KG1 (cell line): ENCODE measurements at places on chromosomes 5 and 9.
A peak's percentile ranks its signal among the peaks of the same experiment; 100 is the strongest.

DNA sequence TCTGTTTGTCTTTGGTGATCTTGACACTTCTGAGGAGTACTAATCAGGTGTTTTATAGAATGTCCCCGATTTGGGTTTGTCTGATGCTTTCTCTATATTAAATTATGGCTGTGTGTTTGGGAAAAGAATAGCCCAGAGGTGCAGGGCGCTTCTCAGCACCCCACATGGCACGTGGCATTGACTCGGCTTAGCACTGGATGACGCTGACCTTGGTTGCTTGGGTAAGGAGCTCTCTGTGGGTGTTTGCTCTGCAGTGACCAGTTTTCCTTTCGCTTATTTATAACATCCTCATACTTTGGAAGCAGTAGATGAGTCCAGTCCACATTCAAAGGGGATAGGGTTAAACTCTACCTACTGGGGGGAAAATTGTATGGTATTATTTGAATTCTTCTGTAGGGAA is 12.5 kb upstream of the FAM120AOS start:
- no peak for DNase-seq

GRCh38 chr9:83978992-83979811 is 813 bp downstream of the HNRNPK start:
- no peak for DNase-seq

DNA sequence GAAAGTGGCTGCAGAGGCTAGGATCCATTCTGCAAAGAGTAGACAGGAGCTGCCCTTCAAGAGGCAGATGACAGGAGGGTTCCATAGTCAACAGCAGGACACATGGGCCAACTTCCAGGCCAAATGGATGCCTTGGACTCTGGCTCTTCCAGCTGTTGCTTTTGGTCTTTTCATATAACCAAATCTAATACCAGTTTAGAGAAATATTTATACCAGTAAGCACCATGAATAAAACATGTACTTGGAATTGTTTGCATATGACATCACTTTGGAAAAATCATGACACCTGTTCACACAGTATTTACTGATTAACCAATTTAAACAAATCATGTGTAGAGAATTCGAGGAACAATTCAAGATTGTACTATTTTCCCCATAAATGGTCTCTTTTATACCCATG is 481.3 kb downstream of the DMRT2 start:
- no peak for DNase-seq

DNA sequence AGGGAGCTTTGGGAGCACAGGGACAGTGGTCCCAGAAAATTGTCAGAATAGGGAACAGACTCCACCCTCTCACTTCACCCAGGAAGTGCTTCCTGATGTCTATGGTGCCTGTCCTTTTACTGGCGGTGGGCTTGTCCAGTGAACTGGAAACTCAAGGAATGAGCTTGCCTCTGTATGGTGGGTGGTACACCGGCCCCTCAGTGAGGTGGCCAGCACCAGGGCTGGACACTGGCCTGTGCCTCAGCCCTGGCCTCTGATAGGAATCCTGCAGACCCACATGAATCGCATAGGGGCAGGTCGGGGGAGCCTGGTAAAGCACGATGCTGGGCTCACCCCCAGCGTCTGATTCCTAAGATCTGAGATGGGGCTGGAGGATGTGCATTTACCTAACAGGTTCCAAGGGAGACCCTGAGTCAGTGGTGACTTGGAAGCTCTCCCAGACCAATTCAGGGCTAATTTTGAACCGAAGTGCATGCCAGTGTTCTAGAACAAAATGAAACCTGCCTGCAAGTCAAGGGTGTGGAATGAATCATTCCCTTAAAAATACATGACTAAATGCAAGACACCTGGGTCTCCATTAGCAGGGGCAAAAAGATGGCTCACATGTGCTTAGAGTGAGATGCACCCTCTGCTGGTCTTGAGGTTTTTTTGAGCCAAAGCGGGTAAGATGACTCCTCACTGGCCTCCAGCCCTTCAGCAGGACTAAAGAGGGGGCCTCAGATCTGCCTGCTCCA is 178.3 kb downstream of the HSPA4 start:
- no peak for DNase-seq

DNA sequence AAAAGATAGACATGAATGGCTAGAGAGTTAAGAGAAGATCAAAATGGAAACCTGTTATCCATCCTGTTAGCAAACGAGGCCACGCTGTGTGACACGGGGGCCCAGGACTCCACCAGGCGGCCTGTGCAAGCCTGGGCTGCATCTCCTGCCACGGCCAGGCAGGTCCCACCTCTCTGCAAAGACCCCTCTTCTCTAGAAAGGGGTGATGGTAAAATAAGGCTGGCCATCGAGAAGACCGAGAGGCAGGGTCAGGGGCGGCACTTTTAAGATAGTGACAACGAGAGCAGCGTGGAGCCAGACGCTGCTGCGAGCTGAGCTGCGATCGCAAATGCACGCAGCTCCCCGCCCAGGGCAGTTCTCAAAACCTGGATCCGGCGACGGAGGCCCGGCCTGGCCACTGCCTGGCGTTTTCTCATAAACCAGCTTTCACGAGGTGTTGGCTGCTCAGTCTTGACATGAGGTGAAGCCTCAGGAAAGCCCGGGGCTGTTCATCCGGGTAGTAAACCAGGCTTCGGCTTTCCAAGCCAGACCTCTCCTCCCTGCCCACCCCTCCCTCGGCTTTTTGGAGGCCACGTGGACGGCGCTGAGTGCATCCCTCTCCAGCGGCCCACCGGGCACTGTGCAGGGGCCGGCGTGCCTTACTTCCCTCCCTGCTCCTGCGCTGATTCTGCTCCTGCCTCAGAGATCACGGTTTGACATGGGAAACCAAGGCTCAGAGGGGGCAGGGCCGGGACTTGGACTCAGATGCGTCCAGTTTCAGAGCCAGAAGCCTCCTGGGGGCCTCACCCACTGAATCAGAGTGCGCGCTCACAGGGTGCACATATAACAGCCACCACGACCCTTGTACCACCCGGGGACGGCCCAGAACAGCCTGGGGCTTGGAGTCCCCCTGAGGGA is 151.6 kb upstream of the PHYKPL start:
- DNase-seq = no peak

DNA sequence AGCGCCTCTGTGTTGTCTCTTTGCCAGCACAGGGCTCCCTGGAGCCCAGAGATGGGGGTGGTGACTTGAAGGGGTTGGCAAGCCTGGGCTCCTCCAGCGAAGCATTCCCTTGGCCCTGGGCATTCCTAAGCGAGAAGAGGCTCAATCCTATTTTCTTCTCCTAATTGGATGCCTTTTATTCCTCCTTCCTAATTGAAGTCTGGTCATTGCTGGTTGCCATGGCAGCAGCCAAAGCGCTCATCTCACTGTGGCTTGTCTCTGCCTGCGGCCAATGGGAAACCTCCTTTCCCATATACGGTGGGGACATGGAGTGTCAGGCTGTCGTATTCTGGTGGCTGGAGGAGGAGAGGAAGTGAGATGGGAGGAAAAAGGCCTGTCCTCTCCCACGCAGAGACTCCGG is 52.3 kb upstream of the RARS1 start:
- DNase-seq = no peak

DNA sequence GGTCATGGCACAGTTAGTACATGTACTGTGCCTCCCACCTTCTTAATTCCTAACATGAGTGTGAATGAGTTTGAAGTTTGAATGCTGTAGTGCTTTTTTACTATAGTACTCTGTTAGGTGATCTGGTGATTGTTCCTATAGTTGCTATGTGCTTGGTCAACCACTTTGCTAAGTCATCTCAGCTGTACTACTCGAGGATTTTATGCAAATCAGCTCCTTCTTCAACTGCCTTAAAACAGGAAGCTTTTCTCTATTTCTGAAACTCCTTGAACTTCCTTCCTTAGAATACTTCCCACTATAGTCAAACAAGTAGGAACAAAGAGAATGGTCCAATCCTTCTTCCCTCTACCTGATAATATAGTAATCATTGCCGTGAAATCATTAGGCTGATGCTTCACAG is 219.6 kb downstream of the CTNND2 start:
- DNase-seq = no peak

DNA sequence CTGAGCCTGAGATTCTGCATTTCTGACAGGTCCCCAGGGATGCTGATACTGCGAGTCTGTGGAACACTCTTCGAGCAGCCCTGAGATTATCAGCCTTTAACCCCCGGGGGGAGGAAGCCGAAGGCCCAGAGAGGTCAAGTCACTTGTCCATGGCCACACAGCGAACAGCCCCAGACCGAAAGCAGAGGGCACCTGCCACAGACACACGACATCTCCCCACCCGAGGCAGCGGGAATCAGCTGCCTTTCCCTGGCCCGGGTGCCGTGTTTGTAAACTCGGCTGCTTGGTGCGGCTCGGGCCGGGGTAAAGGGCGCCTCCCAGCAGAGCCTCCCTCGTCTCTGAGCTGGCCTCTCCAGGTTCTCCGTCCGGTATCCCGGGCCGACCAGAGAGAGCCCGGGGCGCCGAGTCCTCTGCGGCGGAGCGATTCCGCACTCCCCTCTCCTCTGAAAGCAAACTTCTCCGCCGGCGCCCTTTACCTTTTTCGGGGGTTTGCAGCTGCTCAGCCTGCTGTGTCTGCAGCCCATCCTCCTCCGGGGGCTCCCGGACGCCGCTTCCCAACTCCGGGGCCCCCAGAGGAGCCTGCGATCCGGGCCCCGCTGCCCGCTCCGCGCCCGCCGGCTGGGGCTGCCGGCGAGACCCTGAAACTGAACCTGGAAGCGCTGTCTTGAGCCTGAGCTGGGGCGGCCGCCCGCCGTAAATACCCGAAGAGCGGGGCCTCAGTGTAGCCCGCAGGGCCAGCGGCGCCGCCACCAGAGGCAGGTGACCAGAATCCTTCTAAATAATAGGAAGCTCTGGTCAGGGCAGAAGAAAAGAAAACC is at the start of gene CCDC69:
Gene CCDC69, minus strand, starts transcription at position 646 of the 818 bp plus-strand sequence. Its CDS starts 122 bp downstream, at position 524.
- DNase-seq = peak; percentile 3

- DNase-seq = no peak
Measured at GRCh38 chr9:99365233-99365980, 143.3 kb downstream of the SEC61B start.

DNA sequence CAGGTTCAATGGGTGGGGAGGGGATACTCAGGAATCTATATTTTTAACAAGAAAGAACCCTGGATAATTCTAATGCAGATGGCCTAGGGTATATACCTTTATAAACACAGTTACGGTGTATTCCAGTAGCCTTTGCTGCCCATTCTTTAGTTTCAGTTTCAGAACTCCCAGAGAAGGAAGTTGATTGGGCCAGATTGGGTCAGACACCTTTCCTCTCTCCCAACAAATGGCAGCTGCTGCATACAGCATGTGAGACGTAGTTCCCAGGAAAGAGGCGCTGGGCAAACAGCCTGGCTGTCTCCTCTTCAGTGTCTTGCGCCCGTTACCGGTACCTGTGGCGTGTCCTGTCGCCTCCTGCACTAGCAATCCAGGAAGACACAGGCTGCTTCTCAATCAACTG is 20.4 kb downstream of the ACO1 start:
- no peak for DNase-seq

DNA sequence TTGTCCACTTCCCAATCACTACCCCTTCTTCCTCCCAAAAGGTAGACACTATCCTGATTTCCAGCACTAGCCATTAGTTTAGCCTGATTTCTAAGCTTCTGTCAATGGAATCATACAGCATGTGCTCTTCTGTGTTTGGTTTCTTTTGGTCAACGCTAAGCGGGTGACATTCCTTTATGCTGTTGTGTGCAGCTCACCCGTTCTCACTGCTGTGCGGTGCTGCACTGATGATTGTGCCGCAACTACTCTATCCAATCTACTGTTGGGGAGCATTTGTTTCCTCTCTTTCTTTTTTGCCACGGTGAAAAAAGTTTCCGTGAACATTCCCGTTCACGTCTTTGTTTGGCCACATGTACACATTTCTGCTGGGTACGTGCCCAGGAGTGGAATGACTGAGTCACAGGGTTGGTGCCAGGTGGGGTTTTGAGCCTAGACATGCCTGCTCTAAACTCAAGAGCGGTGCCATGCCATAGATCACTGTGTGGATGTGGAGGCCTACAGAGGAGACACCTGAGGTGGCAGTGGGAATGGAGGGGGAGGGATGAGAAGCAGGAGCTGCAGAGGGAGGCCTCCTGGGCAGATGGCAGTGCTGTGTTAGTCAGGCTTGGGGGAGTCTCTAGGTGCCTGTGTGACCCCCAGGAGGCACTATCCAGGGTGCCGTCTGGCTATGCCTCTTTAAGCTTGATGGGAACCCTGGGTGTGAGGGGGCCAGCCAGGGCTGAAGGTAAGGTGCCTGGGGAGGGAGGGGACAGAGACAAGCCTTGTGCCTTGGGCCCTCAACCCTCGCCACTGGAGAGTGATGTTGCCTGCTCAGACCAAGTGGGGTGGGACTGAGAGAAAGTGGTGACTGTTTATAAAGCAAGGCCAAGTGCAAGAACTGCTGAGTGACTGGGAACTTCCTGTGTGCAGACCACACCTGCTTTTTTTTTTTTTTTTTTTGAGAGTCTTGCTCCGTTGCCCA is 11.4 kb upstream of the ANKRD33B start:
- no peak for DNase-seq

DNA sequence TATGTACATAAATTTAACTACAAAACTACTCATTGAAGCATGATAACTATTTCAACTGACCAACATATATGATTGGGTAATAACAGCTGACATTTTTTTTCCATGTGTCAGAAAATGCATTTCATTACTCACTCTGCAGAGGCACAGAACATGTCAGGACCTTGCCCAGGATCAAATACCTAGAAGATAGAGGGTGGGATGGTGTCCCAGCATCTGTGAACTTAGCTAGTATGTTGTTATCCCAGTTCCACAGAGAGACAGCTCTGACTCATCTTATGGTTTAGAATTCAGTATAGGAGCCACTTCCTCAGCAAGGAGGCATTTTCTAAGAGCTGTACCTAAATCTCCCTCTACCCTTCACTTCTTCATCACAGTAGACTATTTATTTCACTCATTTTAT is 1198.6 kb upstream of the ACO1 start:
- no peak for DNase-seq

DNA sequence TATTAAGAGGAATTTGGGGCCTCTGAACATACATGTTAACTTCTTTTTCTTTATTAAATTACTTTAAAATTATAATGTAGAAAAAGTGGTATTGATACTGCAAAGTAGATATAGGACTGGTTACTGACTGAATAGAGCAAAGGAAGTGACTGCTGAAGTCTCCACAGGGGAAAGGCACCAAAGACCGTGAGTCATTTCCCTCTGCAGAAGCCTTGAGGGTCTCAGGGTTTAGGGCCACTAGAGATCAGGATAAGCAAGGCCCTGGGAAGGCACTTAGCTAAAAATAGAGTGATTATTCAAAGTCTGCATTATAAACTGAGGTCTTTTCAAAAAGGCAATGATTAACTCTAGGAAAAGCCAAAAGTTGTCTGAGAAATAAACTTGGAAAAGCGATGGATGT is 44.7 kb upstream of the ITGA1 start:
- no peak for DNase-seq
